Nucleus accumbens (tissue), 56 donors: ENCODE measurements at places on chromosomes 6 and 20.

DNA sequence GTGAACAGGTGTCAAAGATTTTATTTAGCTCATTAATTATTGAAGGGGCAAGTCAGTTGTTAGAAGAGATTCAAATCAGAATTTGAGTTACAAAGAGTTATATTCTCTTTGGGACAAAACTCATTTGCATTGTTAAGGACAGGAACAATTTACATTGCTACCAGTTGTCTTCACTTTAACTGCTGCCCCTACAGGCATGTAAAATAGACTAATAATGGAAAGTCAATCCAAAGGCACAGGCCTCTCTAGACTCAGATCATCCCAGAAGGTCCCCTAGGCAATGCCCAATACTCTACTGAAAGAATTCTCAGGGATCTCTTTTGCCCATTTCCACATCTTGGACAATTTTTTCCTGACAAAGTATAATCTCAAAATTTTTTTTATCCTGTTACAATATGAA lies 95.7 kb downstream of the SCP2D1 start:
- DNase-seq, result no peak

- DNase-seq, result no peak
Observed at GRCh38 chr20:61723529-61724257, 342.0 kb downstream of the TAF4 start.

DNA sequence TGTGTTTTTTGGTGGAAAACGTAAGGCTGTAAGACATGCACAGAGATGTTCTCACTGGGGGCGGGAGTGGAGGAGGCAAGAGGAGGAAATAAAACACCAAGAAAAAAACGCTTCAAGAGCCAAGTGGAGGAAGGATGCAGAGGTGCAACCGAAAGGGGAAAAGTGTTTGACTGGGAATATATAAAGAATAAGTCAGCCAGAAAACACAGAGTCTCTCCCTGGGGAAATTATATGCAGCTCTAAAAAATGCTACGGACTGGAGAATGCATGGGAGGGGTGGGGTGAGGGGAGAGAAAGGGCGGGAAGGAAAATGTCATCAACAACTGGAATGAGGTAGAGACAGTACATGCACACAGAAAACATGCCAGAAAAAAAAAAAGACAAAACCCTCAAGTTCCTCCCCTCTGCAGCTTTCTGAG lies 133.5 kb downstream of the SCML4 start:
- DNase-seq, result no peak

- DNase-seq, result no peak
Observed at GRCh38 chr6:111838749-111839484, 34.3 kb downstream of the FYN start.

- no peak for DNase-seq
Observed at GRCh38 chr6:33960345-33961313, 156.8 kb upstream of the MLN start.

- no peak for DNase-seq
Observed at GRCh38 chr20:4876301-4876700, 125.0 kb downstream of the SLC23A2 start.

DNA sequence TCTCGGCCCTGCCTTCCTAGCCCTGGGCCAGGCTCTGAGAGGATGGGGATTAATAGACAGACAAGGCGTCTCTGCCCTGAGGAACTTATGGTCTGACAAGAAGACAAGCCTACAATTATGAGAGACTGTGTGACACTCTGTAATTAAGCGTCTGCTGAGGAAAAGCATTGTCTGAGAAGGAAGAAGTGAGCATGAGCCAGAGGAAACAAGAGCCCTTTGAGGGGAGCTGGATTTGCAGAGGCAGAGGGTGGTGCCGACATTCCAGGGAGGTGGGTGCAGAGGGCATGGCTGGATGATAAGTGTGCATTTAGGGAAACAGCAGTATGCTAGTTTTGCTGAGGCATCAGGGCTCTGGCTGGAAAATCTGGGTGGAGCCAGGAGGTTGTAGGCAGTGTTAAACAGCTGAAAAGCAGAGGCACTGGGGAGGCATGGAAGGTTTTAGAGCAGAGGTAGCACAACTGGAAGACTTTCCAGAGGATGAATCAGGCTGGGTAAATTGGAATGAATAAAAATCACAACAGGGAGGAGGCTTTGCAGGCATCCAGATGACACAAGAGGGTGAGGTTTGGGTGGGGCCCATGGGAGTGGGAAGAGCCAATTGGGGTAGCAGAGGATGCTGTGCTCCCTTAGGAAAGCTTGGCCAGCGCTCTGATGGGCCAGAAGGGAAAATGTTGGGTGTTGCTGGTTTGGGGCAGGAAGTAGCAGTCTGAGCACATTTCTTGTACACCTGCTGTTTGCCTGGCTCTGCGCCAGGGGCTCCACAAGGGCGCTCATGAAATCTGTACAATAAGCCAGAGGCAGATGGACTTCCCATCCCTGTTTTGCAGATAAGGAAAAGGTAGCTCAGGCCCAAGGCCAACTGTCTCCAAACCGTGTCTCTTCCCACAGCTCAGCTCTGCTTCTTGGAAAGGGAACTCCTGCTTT lies 74.0 kb upstream of the MYL9 start:
- no peak for DNase-seq

GRCh38 chr6:42774201-42774600 lies 7.7 kb upstream of the BICRAL start:
- DNase-seq, result no peak

GRCh38 chr6:16243055-16243454 lies 4.7 kb downstream of the GMPR start:
- no peak for DNase-seq

DNA sequence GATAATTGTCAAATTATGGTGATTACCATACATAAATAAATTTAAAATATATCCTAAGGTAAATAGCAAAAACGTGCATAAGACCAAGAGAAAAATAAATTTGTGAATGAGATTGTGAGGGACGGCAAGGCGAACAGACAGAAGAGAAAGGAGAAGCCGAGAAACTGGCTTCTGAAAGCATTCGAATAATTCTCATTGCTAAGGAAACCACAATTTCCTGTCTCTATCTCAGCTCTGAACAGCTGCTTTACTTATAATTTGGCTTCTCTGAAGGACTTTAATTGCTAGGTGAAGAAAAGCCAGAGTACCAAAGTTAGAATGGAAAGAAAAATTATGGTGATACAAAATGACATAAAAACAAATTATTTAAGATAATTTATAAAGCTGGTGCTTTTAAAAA lies 79.0 kb upstream of the RGS17 start:
- no peak for DNase-seq

DNA sequence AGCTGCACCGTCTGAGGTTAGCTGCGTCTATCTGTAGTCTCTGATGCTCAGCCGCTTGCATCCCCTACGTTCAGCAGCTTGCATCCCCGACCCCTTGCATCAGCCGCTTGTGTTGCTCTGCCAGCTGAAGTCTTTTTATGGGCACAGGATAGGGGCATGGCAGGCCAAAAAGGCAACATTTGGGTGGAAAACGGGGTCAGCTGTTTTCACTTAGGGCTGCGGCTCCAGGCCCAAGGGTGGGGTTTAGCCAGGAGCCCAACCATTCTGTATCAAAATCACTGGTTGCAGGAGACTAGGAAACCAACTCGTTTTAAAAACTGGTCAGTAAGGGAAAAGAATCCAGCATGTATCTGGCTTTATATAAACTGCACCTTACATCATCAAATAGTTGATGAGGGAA lies 49.9 kb downstream of the FAM50B start:
- no peak for DNase-seq
